ENCODE measurements at places on chromosomes 5 and 9. TPM values are rescaled to one million over a fixed set of nuclear protein-coding genes. Genes with fewer than 3 reads are reported as not detected.

DNA sequence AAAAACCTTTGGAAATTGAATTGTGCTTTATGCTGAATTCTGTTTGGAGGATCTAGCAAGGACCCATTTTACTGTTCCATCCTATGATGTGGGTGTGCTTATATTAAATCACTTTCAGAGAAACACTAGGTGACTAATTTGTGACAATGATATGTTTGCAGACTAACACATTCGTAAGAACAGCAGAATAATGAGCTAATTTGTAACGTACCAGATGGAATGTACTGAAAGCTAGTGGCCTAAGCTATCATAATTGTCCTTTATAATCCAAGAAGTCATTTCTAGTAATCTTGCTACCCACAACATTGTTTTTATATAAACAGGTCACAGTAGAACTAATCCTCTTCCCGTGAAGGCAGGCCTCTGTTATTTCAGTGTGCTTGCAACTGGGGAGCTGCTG lies 292.5 kb downstream of the PDE4D start:
- no peaks in the 10 kb centered on the region for H3K27me3 ChIP-seq
- H3K4me3 ChIP-seq: no peak overlapping the region
- H3K4me1 ChIP-seq: no peaks in the 10 kb centered on the region

DNA sequence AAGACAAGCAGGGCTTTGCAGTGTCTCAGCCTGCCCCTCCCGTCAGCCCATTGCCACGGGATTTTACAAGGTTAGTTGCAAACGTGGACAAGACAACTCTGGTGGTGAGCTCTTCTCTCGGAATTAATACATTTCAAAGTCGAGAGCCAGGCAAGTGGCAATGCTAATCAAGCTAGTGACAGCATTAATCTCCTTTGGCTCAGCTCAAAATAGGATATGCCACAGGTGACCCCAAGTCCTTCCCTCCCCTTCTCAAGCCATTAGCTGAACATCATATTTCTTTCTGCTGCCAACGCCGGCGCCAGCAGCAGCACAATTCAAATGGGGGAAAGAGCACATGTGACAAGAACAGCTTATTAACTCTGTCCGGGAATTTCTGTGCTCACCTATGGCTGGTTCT lies 190.1 kb downstream of the ATPSCKMT start:
- no peak overlapping the region for H3K4me3 ChIP-seq
- no peak for ATAC-seq
- H3K4me1 ChIP-seq: no peaks in the 10 kb centered on the region
- no peaks in the 10 kb centered on the region for H3K36me3 ChIP-seq
- no peak overlapping the region for H3K27ac ChIP-seq

- H3K4me1 ChIP-seq: no peaks in the 10 kb centered on the region
- H3K27me3 ChIP-seq: peaks cover 78% of the 10 kb centered on the region
- H3K4me3 ChIP-seq: no peak overlapping the region
- H3K27ac ChIP-seq: no peak overlapping the region
Observed at GRCh38 chr5:1763548-1763911, 36.1 kb downstream of the MRPL36 start.

DNA sequence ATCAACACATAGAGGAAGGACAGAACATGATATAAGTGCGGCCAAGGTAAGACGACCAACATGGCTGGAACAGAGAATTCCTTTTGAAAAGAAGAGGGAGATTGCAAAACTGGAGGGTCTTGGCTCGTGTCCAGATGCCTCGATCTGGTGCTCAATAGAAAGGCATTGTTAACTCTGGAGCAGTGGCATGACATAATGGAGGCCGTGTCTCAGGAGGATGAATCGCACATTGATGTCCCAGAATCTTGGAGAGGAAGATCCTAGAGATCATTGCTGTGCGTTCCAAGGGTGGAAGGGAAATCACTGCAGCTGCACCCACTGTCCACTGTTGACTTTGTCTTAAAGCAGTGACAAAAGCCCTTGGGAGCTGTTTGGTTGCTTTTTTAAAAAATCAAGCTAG lies 30.9 kb downstream of the GRAMD2B start:
- no peaks in the 10 kb centered on the region for H3K27me3 ChIP-seq
- H3K36me3 ChIP-seq: no peaks in the 10 kb centered on the region
- no peak overlapping the region for H3K4me3 ChIP-seq

DNA sequence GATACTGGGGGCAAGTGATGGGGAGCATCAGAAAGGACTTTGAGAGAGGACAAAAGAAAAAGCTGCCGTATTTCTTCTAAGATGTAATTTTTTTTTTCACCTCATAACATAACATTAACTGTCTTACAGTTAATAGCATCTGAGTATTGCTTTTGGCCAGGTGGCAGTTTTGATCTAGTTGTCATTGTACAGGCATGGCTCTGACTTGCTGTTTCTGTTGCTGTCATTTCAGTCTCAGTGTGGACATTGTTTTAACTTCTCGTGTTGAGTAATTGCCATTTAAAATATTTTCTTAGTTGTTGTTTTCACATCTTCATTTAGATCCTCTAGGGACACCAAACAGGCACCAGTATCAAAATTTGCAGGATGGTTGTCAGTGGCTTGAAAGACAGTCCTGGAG lies 12.4 kb downstream of the SMAD5 start:
- no peak overlapping the region for H3K27ac ChIP-seq
- H3K27me3 ChIP-seq: no peaks in the 10 kb centered on the region
- H3K4me3 ChIP-seq: no peak overlapping the region
- no peak for ATAC-seq
- no peaks in the 10 kb centered on the region for H3K36me3 ChIP-seq
- peaks cover 95% of the 10 kb centered on the region for H3K4me1 ChIP-seq

- H3K27me3 ChIP-seq: no peaks in the 10 kb centered on the region
- ATAC-seq: no peak
- no peaks in the 10 kb centered on the region for H3K4me1 ChIP-seq
- H3K27ac ChIP-seq: no peak overlapping the region
Observed at GRCh38 chr5:68180121-68181038, 35.2 kb upstream of the PIK3R1 start.

DNA sequence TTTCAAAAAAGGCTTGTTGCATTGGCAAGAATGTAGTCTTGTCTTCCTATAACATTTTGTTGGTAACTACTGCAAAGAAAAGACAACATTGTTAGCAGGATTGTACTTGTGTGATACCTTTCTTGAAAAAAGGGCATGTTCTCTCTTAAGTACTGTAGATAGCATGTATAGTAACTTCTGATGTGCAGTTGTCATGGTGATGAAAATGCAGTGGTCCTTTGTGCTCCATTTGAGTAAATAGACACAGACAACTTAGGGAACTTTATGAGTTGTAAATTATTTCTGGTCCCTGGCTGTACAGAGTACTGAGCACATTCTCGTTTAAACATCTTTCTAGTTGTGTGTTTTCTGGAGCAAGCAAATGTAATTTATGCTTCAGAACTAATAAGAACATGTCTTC lies 103.3 kb downstream of the CD180 start:
- peak overlapping the region; percentile 72 for H3K27ac ChIP-seq
- peaks cover 16% of the 10 kb centered on the region for H3K4me1 ChIP-seq
- no peak for ATAC-seq
- H3K27me3 ChIP-seq: no peaks in the 10 kb centered on the region
- no peak overlapping the region for H3K4me3 ChIP-seq
- peaks cover 6% of the 10 kb centered on the region for H3K36me3 ChIP-seq

DNA sequence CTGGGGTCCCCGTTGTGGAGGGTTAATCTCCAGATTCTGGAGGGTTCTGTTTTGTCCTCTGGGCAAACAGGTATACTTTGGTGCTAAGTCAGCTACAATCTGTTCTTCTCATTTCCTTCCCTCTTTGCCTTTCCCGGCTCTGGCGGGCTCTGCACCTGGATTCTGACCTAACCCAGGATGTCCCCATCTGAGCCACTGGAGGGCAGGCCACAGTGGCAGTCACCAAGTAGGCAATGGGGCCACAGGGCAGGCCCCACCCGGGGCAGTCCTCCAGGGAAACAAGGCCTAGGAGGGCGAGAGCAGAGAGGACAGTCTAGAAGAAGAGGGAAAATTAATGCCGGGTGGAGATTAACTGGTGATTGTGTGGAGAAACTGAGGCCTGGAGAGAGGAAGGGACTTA lies 40.4 kb upstream of the HRH2 start:
- no peak overlapping the region for H3K4me3 ChIP-seq
- no peak overlapping the region for H3K27ac ChIP-seq
- no peaks in the 10 kb centered on the region for H3K36me3 ChIP-seq
- H3K4me1 ChIP-seq: no peaks in the 10 kb centered on the region
- H3K27me3 ChIP-seq: peaks cover 14% of the 10 kb centered on the region
- no peak for ATAC-seq

DNA sequence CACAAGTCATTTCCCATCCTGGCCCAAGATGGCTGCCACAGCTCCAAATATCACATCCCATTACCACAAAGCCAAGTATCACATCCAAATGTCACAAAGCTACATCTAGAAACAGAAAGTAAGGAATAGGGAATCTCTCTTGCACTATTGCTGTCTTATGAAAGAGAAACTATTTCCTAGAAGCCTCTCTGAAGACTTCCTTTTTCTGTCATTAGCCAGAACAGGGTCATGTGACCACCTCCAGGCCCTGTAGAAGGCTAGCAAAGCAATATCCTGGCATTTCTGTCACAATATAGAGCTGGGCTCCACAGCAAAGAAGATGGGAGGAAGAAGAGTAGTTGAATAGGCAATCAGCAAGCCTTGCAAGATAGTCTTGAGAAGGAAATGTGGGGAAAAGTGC lies 99.2 kb downstream of the SH3TC2 start:
- no peak overlapping the region for H3K4me3 ChIP-seq
- H3K27ac ChIP-seq: no peak overlapping the region
- H3K36me3 ChIP-seq: no peaks in the 10 kb centered on the region

- H3K36me3 ChIP-seq: peaks cover 11% of the 10 kb centered on the region
- H3K27ac ChIP-seq: peak overlapping the region; percentile 75
- no peaks in the 10 kb centered on the region for H3K27me3 ChIP-seq
- no peak for ATAC-seq
- H3K4me3 ChIP-seq: no peak overlapping the region
Observed at GRCh38 chr9:125485471-125486151, 221.4 kb downstream of the MAPKAP1 start.

DNA sequence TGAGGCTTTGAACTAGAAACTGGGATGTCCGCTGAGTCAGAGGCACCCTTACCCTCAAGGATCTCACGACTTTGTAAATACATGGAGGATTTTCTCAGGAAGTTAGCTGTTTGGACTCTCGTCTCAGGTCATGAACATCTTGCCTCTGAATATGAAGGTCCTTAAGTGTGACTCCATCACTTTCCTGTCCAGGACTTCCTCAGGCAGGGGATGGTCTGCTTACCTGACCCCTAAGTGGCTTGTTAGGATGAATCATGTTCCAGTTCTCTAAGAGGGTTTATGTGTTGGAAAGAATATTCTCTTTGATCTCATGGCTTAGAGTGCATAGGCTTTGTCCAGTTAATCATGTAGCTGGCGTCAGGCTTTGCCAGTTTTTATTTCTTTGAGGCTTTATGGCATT lies 511.7 kb upstream of the KLF4 start:
- H3K36me3 ChIP-seq: no peaks in the 10 kb centered on the region
- no peaks in the 10 kb centered on the region for H3K4me1 ChIP-seq
- no peak for ATAC-seq
- H3K27ac ChIP-seq: no peak overlapping the region

The LCN9 gene
- total RNA-seq: not detected

The CBY3 gene
- total RNA-seq: not detected

The CNTNAP3B gene
- 124 TPM for total RNA-seq

The IFNW1 gene
- not detected for total RNA-seq

The TRIM7 gene
- 5.0 TPM for total RNA-seq

The FOXD4 gene
- 0.35 TPM for total RNA-seq

The MARCOL gene
- total RNA-seq: not detected

The CACFD1 gene
- 15.3 TPM for total RNA-seq

The REEP2 gene
- 20.5 TPM for total RNA-seq

The GRM6 gene
- total RNA-seq: not detected
